Stimulated activated CD4-positive, alpha-beta T cell treated with anti-CD3 and anti-CD28 coated beads, TNF-alpha, amount 100 ng/mL, for 24 hours (primary cell): ENCODE measurements at places on chromosomes 5 and 9.

GRCh38 chr9:135926402-135927194 is 19.3 kb upstream of the CAMSAP1 start:
- DNase-seq, result peak; percentile 33

- DNase-seq, result no peak
Observed at GRCh38 chr5:111227801-111228200, 3.6 kb downstream of the CAMK4 start.

DNA sequence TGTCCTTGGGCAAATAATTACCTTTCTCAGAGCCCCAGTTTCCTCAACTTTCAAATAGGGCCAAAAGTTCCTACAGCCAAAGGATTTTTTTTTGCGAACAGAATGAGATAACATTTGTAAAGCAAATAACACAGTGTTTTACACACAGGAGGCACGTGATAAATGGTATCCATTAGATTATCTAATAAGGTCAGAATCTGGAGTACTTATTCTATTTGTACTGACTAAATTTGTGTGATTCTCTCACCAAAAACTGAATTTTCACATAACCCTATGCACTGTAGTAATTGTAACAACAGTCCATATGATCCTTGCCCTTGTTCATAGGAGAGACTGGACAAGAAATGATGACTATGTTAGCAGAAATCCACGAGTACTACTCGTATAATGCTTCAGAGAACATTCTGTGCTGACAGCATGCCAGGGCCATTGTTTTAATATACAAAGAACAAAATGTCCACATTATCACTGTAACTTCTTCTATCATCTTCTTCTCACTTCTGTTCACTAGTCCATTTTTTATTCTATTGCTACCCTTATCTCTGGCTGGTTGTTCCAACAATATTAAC is 13.9 kb upstream of the FEM1C start:
- DNase-seq, result no peak

DNA sequence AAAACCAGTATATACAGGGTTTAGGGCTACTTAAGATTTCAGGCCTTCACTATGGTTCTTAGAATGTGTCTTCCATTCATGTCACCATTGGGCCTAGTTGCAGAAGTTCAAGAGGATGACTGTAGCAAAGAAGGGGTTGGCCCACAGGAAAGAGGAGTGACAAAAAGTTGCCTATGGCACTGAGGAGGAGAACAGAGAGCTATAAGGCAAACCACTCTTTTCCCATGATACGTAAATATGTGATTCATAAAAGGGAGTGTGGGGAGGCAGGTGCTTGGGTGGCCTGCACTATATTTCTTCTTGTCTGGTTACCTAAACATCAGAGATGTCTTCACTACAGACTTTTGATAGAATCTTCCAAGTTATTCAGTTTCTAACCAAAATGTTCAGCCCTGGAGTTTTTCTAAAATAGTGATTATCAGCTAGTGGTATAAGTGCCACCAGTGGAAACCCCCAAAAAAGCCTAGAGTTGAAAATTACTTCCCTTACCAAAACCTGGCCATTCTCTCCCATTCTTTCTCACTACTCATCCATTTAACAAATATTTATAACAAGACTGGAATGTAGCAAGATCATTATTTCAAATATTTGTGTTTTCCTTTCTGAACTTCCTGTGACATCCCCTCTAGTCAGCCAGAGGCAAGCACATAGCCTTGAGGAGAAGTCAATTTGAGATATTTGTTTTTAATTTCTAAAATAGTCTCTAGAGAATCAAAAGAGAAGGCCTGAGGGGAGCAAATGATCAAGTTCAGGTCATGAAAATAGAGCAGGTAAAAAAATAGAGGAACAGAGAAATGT is 367.4 kb downstream of the EFNA5 start:
- DNase-seq, result no peak

GRCh38 chr9:76901801-76902200 is 4.1 kb downstream of the PRUNE2 start:
- no peak for DNase-seq
